ENCODE measurements at places on chromosomes 1 and 21.

DNA sequence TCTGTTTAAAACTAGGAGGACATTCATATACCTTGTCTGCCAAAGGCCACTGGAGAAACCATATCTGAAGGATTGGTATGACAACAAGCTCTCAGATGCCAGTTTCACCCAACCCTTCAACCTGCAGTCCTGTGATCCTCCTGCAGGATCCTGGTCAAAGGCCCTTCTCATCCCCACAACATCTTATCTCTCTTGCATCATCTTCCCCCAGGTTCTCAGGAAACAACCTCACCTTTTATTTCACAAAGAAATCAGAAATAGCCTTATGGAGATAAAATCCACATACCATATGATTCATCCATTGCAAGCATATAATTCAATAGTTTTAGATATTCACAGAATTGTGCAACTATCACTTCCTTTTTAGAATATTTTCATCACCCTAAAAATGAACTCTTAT, 104.0 kb upstream of the DSCAM start:
- DNase-seq, result no peak

DNA sequence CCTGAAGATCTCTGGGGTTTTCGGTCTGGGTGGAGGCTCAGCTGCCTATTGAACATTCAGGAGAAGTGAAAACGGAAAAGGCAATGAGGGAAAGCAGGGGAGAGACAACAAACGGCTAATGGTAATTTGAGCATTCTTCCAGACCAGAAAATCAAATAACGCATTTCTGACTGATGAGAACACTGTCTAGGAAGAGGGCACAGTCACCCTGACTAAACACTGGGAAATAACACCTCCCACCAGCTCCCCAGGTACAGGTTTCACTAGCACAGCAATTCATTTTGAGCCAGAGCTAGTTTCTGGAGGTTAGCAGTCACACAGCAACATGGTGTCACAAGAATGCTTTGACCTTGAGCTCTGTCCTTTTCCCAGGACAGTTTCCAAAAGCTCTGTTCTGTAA, 21.1 kb downstream of the NCF2 start:
- no peak for DNase-seq

DNA sequence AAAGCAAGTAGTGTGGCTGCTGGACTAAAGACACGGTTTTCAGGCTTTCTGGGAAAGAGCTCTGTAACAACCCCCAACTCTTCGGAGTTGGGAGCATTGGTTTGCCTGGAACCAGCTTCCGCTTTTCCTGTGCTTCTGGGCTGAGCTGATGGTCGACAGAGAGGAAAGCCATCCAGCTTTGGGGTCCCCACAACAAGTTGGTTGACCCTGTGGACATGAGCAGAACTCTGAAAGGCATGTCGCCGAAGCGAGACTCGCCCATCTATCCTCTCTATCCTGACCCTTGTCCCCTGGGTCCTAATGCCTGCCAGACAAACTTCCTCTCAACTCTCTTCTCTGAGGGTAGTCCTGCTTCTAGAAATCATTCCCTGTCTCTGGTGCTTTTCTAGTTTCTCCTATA, 31.9 kb upstream of the FCGR2A start:
- DNase-seq, result no peak

DNA sequence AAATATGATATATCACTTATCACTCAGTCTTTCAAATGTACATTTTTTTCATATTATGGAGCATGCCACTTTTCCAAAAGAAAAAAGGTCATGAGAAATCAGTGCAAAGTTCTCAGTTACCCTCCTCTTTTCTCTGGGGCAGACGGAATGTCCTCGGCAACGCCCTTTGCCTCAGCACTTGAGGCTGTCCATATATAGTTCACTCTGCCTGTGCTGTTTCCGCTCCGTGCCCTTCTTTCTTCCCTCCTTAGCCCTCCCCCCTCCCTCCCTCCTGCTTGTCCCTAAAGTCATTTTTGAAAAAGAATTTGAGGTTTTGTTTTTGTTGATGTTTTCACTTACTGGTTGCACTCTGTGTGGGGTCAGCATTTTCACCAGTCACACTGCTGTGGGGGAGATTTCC, 5.4 kb downstream of the BARHL2 start:
- no peak for DNase-seq
